ENCODE measurements at places on chromosomes 2 and 18. TPM values are rescaled to one million over a fixed set of nuclear protein-coding genes. Genes with fewer than 3 reads are reported as not detected.

- DNase-seq, result no peak
Observed at GRCh38 chr2:231671270-231672050, 36.9 kb upstream of the PTMA start.

DNA sequence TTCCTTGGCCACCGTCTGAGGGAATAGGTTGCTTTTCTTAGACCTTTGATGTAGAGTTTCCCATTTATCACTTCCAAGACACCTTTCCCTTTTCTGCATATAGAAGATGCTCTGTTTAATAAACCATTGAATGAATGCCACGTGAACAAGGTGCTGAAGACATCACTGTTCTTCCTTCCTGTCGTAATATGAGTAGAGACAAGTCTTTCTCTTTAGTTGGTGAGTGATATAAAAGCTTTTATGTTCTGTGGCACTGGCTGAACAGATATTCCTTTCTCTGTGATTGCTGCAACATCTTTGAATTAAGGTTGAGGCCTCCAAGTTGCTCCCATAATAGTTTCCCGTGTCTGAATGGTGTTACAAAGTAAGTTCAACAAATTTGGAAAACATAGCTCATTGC, 38.7 kb downstream of the TTC39C start:
- DNase-seq, result no peak

- no peak for DNase-seq
Observed at GRCh38 chr2:169178804-169179390, 109.5 kb downstream of the DHRS9 start.

MARS2 gene
- total RNA-seq, result 22.9 TPM

- no peak for DNase-seq
Observed at GRCh38 chr2:5940596-5941535, 248.7 kb downstream of the SOX11 start.

SLC23A3 gene
- total RNA-seq, result 1.9 TPM

SLC38A11 gene
- total RNA-seq, result not detected

SETBP1 gene
- total RNA-seq, result 36.2 TPM

DNA sequence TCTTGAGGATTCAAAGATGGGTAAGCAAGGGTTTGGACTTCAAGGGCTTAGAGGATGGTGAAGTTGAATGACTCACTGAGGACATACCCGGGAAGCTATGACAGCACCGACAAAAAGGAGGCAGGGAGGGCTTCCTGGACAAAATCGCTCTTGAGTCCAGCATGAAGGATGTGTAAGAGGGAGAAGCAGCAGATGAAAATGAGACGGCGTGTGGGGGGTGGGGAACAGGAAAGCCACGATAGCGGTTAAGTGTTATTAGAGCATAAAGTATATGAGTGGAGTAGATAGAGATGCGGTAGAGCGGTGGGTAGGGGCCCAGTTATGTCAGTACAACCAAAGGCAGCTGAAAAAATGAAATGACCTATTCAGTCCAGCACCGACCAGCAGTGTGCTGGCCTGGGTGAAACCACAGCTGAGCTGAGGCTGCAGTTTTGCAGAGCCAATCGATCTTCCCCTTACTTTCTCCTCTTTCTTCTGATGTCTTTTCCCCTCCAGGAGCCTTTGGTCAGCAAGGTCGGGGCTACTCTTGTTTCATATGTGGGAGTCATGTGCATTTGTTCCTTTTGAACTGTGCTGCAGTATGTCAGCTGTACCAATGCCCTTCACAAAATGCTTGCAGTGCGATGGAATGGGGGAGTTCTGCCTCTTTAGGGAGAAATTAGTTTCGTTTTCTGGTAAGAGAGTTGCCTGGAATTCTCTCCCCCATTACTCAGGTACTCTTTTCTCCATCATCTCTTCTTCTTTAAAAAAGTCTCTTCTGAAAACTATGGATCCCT, 2.0 kb upstream of the THUMPD2 start:
- no peak for DNase-seq

TDRD15 gene
- not detected for total RNA-seq
